ENCODE measurements at places on chromosomes 4 and X.
A peak's percentile ranks its signal among the peaks of the same experiment; 100 is the strongest.

DNA sequence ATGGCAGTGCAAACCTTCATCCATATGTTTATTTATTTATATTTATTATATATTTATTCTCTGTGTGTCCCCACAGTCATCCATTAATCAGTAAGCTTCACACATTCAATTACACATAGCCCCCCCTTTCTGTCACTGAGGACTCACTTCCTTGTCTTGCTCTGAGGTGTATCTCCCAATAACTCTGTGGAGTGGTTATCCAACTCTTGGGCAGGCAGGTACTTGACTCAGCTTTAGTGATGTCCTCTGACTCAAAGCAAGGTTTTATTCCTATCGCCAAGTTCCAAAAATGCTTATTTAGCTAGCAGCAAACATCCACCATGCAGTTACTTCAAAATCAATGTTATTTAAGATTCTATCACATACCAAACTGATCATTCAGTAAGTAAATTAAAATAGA, 25.2 kb upstream of the NDP start:
- DNase-seq: no peak

GRCh38 chr4:16450724-16451123, 224.5 kb upstream of the TAPT1 start:
- DNase-seq: no peak

DNA sequence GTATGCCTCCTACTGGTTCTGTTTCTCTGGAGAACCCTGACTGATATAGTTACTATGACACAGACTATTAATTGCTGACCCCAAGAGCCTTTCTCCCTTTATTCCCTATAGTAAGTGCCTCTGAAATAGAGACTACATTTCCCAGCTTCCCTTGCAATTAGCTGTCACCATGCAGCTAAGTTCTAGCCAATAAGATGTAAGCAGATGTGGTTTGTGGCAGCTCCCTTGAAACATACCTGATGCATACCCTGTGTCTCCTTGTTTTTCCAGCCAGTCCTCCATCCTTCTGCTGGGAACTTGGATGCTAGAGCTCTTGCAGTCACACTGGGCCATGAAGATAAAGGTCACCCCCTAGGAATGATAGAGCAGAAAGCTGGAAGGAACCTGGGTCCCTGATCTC, 9.7 kb upstream of the TMEM165 start:
- DNase-seq: no peak

- no peak for DNase-seq
Measured at GRCh38 chr4:122346503-122346902, 32.3 kb upstream of the ADAD1 start.

DNA sequence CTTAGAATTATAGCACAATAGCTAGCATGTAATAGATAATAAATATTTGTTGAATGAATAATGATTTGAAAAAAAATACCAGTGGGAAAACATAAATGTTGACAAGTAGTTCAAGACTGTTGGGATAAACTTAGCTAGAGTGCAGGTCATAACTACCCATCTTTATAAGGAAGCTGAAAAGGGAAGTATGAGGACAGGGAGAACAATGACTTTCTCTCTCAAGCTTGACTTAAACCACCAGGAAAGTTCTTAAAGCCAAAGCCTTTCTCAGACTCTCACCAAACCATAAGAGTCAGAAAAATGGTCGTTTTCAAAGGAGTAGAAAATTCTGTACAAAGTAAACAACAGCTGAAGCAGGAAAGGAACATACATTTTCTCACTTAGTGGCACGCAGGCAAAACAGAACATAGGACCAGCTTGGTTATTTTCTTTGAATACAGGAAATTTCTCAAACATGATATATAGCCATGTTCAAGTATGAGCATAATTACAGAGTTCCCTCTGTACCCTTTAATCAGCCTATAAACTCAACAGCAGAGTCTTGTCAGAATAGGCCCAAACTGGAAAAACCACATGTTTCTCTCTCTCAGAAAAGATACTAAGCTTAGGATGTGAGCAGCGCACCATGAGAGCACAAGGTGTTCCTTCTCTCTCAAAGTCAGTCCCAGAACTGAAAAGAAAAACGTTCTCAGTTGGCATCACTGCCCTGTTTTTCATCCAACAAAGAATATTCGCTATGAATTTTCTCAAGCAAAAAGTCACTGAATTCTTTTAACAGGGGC, 28.7 kb downstream of the MAPK10 start:
- DNase-seq: no peak

- DNase-seq: peak; percentile 68
Measured at GRCh38 chr4:38381788-38382187, 282.2 kb upstream of the KLF3 start.

- no peak for DNase-seq
Measured at GRCh38 chr4:40915318-40916217, 165.8 kb downstream of the NSUN7 start.

DNA sequence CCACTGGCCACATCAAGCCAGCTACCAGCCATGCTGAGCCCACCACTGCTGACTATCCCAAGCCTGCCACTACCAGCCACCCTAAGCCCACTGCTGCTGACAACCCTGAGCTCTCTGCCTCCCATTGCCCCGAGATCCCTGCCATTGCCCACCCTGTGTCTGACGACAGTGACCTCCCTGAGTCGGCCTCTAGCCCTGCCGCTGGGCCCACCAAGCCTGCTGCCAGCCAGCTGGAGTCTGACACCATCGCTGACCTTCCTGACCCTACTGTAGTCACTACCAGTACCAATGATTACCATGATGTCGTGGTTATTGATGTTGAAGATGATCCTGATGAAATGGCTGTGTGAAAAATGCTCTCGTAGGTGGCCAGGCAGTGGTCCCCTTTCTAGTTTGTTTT, 4.7 kb downstream of the GPR50 start:
- DNase-seq: no peak

DNA sequence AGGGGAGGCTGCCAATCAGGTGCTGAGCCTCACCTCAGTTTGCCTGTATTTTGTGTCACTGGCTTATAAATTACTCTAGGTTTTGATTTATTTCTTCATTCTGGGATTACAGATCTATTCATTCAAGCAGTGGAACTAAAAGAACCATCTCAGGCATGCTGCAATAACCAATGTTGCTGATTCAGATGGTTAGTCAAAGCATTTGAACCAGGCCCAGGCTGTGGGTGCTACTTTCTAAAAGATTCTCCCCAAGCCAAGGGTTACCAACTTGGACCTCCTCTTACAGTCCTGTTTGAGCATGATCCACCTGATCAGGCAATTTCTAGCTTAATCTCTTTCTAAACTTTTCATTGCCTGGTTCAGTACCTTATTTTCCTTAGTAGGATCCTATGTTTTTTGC, 67.2 kb downstream of the TMEM131L start:
- no peak for DNase-seq

- no peak for DNase-seq
Measured at GRCh38 chr4:26583538-26583864, 383 bp upstream of the TBC1D19 start.
